ENCODE measurements at places on chromosomes 3 and 15.

DNA sequence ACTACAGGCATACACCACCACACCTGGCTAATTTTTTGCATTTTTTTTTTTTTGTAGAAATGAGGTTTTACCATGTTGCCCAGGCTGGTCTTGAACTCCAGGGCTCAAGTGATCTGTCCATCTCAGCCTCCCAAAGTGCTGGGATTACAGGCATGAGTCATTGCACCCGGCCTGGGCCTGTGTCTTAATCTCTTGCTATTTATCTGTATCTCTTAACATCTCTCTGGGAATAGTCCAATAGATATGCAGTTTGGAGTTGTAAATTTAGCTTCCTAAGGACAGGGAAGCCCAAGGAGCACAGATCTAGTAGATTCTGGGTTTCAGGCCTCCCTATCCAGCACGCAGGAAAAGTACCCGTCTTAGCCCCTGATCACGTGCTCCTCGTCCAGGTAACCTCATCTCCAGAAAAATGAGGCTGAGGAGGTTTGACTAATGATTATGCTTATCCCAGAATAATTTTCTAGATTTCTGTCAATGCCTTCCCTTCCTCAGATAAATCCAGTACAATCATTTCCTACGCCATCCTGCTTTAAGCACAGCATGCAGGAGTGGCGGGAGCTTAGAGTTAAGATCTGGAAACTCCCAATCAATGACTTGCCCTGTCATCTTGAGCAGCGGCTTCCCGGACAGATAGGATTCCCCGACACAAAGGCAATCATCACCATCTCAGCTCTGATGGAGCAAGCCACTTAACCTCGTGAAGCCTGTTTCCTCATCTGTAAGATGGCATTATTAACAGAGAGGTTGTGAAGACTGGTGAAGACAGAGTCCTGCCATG lies 12.3 kb upstream of the CTDSPL start:
- DNase-seq, result no peak

DNA sequence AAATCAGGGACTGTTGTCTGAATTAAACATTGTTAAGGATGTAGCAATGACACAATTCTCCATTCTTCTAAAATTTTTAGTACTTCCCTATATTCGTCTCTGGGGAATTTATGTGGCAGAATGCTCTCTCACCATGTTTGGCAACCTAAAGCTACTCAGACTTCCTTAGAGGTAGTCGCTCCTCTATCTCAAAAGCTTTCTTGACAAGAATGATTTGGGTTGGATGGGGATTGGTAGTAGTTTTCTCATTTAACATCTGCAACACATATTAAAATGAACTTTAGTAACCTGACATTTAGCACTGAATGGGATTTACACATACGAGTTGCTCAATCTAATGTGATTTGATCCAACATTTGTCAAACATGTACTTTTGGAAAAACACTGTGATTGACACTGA lies 233.3 kb downstream of the RBMS3 start:
- no peak for DNase-seq

- DNase-seq, result no peak
These were observed 48.0 kb downstream of the B3GNT5 start for GRCh38 chr3:183300996-183301562.

DNA sequence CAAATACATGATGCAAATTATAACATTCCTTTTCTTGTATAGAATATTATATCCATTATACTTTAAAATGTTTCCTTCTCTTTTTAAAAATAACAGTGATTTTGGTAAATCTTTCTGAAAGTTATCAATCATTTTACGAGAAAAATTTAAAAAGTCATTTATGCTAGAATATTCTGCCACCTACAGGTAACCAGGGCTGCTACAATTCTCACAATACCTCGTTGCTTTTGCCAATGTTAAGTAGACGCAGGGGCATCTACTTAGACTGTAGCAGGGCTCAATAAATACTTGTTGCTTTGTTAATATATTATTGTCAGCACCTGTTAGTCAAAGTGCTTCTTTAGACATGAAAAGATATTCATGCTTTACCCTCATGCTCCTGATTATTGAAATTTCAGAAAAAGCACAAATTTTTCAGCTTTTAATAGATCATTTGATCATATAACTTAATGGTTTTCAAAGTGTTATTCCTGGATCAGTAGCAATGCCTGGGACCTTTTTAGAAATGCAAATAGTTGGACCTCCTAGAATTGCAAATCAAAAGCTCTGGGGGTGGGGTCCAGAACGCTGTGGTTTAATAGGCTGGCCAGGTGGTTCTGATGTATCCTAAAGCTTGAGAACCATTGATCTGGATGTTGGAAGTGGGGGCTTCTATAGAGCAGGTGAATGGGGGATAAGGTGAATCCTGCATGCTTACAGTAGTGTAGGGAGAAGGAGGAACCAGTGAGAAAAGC lies 223.6 kb upstream of the PDZRN3 start:
- DNase-seq, result no peak

Data from neural crest cell (in vitro differentiated cells).